SHP77 treated with DMSO at 0.1 percent for 48 hours (cell line): ENCODE measurements at places on chromosomes 5 and 9.

DNA sequence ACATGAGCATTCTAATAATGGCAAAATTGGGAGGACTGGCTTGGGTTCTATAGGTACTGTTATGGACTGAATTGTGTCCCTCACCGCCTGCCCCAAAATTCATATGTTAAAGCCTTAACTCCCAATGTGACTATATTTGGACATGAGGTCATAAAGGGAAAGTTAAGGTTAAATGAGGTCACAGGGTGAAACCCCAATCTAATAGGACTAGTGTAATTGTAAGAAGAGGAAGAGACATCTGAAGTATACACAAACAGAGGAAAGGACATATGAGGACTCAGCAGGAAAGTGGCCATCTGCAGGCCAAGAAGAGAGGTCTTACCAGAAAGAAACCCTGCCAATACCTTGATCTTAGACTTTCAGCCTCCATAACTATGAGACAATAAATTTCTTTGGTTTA lies 23.1 kb downstream of the RNF180 start:
- DNase-seq, result no peak

DNA sequence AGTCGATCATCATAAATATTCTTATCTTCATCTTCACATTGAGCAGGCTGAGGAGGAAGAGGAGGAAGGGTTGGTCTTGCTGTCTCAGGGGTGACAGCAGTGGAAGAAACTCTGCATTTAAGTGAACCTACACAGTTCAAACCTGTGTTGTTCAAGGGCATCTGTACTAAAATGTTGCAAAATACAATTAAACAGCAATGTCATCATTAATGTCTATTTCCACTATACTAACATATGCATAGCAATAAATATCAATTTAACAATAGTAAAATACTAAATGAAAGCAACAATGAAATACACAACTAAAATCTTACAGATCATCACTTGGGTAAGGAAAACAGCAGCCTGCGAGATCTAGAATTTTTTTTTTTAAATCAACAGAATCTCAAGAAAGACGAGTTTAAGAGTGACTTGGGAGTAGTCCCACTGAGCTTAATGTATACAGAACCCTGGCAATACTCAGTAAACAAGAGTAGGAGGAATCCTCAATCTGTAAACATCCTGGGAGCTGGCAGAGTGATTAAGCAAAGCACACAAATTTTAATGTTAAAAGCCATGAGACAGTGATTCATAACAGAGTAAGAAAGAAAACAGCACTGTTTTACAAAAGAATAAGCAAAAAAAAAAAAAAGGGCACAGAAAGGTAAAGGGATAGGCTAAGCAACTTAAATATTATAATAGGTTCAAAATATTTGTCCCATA lies 10.0 kb downstream of the HOMER1 start:
- DNase-seq, result no peak

- DNase-seq, result no peak
Observed at GRCh38 chr9:8025551-8025950, 226.0 kb upstream of the DMAC1 start.

- DNase-seq, result no peak
Observed at GRCh38 chr5:116361171-116361967, 213.3 kb downstream of the SEMA6A start.

GRCh38 chr5:5586721-5587120 lies 164.2 kb downstream of the ICE1 start:
- DNase-seq, result no peak

DNA sequence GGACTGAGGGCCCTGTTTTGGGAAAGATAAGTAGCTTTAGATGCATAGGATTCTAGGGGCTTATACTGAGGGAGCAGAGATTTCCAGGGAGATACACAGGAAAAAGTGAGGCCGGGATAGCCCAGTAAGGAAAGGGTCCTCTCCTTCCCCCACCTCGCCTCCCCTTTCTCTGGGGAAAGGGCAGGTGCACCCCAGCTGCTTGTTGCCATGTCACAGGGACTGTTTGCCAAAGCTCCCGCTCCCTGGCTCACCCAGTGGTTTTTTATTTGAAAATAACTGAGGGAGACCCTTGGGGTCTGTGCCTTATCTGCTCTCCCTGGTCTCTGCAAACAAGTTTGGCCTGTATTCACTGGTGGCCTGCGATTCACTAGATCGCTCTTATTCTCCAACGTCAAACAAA lies 51.2 kb downstream of the RGS3 start:
- DNase-seq, result no peak

GRCh38 chr5:51394609-51395008 lies 11.4 kb downstream of the ISL1 start:
- DNase-seq, result no peak
